HuH-7 (cell line): ENCODE measurements at places on chromosomes 5 and 9.
A peak's percentile ranks its signal among the peaks of the same experiment; 100 is the strongest.

DNA sequence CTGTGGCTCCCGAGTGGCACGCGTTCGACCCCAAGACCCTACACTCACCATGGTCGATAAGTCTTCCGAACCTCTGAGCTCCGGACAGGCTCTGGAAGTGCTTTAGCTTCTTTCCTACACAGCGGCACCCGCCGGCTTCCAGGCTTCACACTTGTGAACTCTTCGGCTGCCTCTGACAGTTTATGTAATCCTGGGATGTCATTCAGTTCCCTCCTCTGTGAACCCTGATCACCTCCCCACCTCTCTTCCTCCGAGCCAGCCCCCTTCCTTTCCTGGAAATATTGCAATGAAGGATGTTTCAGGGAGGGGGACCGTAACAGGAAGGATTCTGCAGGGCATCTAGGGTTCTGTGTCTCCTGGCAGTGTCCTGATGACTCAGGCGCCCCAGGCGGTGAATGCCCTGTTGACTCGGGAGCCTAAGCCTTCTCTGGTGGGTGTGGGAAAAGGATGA lies at the start of gene CD14:
TSS of gene CD14 (minus strand) at position 155 of the 451 bp plus-strand sequence. CDS start at position 51, 104 bp downstream.
- DNase-seq = peak; percentile 59

- no peak for DNase-seq
These were observed 3.6 kb upstream of the CPEB4 start for GRCh38 chr5:173884402-173885053.

DNA sequence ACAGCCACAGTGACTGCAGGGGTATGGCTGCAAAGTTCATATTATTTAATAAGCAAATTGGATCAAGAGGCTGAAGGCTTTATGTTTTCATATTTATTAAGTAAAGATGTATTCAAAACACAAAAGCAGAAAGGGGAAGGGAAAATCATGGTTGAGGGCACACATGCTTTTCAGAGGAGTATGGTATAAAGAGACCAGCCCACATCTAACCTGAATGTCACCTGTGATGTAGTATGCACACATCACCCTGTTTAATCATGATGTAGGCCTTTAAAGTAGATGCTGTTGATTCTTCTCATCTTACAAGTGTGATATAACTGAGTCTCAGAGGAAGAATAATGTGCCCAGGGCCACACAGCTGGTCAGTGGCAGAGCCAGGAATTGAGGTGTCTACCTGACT lies 211.8 kb downstream of the DCP2 start:
- DNase-seq = no peak

DNA sequence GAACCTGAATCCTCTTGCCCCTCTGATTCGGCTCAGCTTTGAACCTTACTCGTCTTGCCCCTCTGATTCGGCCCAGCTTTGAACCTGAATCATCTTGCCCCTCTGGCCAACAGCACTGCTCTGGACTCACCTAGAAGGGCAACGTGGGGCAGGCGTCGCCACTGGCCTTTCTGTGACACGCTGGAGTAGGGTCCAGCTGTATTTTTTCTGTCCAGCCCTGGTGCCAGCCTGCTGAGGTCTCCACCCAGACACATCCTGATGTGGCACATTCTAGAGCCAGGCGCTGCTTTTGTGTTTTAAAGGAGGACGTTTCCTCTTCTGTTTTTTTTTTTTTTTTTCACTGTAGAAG lies 15.2 kb upstream of the CPEB4 start:
- DNase-seq = no peak

- no peak for DNase-seq
These were observed 104.7 kb downstream of the GAS1 start for GRCh38 chr9:86842573-86842972.

GRCh38 chr9:138064547-138064946 lies 187.0 kb downstream of the CACNA1B start:
- no peak for DNase-seq

DNA sequence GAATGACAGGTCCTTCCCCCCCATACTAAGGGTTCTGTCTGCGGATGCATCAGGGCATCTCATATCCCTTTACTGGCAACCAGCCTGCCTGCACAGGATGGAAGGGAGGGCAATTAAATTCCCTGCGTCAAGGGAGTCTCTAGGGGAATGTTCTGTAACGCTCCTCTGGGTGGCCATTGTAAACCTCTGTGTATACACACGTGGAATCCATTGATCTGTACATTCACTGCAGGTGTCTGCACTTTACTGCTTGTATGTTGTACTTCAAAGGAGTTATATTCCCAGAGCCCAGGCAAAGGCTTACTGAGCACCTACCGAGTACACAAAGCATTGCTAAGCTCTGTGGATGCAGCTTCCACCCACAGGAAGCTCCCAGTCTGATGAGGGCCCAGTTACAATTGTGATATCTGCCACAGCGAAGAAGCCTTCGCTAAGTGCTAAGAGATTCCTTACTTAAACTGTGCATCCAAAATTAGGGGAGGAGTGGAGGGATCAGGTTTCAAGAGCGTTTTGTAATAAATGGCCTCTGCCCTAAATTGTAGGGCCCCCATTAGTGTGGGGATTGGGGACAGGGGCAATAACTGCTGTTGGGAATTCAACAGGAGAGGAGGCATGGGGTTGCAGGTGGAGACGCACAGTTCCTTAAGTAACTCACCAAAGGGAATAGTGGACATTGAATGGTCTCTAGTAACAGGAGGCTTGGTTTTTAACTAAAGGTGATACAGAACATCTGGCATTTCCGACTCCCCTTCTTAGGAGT lies 1.5 kb upstream of the RETREG1 start:
- no peak for DNase-seq

DNA sequence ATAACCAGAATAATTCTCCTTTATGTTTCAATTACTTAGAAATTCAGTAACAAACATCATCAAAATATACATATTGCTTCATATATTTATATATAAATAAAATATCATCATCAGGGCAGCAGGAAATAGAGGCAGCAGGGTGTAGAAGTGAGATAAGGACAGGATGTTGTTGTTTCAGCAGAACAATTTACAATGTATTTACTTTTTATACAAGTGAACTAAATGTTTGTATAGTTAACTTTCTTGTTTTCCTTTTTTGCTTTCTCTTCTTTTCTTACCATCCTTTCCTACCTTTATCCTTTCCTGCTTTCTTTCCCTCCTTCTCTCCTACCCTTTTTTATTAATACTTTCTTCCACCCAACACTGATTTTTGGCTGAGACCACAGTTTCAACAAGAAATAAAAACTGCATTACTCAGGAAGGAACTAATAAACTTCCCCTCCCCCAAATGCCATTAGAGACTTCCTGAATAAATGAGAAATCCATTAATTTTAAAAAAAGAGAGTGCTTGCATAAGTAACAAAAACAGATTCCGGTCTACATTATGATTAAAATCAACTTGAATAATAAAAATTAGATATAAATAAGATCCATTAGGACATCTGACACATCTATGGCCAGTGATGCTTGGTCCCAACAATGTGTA lies 159.8 kb upstream of the ACOT12 start:
- no peak for DNase-seq

DNA sequence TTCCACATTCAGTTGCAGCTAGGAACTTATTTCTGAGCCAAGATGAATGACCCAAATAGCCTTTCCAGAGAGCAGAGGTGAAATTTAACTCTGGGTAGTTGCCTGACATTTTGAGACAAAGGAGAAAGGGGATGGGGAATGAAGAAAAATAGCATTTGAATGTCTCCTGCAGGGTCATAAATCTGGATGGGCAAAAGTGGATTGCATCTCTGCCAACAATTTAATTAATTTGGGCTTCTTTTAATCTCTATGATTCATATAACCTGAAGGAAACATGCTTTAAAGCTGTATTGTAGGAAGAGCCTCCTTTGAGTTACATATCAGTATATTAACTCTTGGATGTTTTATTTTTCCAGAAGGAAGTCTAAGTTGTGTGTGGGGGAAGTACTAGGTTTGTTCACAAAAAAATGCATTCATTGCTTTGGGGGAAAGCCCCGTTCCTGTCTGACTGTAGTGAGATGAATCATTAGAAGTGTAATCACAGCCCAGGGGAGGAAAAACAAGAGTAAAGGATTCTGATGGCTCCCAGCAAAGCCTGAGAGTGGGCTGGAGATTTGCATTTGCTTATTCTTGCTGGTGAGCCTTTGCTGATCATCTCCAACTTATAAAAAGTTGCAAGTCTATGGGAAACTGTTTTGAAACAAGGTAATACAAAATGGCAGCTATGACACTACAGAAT lies 133.0 kb upstream of the IQGAP2 start:
- DNase-seq = no peak

DNA sequence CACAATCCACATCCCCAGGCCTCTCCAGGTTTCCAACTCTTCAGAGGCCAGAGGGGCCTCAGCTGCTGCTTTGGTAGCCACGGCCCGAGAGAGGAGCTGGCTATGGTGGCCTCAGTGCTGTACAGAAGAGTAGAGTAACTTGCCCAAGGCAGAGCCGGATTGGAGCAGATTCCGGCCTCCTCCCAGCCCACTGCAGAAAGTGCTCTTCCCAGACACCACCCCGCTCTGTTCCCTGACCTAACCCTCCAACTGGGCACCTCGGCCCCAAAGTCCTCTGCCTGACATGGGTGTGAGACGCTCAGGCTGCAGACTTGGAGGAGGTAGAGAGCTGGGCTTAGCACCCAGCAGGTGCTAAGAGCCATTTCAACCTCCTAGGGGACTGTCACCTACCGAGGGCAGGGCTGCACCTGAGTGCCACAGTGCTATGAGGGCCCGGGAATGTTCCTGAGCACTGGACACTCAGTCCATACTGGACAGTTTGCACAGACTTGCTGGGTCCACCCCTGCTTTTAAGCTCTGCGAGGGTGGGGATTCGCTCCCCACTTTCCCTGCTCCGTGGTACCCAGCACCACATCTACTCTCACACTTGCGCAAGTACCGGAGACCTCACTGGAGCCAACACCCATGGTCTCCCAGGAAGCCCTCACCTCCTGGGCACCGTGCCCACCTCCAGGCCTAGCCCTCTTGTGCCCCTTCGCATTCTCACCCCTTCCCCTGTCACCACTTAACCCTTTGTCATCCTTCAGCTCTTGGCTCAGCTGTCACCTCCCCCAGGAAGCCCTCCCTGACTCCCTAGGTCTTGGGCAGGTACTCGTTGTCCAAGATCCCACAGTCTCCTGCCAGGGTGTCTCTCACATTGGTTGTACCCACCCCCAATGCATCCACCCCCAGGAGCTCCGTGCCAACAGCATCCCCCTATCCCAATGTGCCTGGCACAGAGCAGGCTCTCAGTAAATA lies 49.8 kb downstream of the DBH start:
- no peak for DNase-seq
